ENCODE measurements at places on chromosomes 3 and 15.

DNA sequence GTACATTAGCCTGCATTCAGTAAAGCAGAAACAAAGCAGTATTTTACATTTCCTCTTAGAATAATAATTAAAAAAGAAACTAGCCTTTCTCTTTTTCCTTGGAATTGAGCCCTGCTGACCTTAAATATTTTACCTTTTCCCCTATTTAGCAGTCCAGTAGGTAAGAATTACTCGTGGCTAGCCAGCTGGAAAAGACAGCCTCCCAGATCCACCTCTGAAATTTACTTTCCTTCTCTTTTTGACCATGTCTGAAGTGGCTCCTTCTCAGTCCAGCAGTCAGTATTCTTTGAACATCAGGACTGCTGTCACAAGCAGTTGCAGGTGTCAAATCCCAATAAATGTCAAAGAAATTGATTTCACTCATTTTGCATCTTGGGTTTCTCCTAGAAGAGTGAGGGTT lies 311.5 kb upstream of the DCBLD2 start:
- DNase-seq = no peak

- no peak for DNase-seq
These were observed 36.6 kb upstream of the SLC22A13 start for GRCh38 chr3:38229036-38229435.

DNA sequence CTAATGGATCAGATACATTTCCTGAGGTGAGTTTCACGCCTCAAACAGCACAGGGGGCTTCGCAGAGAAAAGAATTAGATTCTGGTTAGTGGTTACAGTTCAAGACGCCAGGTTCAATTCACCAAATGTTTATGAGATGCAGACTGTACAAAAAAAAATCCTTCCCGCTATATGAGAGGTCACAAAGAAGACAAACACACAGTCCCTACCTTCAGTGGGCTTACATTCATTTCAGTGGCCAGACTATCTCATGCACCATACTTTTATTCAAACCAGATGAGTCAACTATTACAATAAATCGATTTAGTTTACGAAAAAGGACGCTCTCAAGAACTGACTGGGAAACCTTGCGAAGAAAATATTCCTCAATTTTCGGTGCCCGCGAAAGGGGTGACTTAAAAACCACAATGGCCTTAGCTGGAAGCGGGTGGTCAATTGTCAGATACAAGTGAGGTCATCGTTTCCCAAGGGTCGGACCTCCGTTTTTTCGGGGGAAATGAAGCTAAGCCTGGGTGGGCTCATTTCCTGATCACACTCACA lies 695 bp downstream of the METTL6 start:
- DNase-seq = no peak

DNA sequence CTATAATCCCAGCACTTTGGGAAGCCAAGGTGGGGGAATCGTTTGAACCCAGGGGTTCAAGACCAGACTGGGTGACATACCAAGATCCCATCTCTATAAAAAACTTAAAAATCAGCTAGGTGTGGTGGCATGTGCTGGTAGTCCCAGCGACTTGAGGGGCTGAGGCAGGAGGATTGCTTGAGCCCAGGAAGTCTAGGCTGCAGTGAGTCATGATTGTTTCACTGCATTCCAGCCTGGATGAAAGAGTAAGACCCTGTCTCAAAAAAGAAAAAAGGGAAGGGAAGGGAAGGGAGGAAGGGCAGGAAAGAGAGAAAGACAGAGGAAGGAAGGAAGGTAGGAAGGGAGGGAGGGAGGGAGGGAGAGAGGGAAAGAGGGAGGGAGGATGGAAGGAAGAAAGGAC lies 133.7 kb upstream of the LRRN1 start:
- DNase-seq = no peak

DNA sequence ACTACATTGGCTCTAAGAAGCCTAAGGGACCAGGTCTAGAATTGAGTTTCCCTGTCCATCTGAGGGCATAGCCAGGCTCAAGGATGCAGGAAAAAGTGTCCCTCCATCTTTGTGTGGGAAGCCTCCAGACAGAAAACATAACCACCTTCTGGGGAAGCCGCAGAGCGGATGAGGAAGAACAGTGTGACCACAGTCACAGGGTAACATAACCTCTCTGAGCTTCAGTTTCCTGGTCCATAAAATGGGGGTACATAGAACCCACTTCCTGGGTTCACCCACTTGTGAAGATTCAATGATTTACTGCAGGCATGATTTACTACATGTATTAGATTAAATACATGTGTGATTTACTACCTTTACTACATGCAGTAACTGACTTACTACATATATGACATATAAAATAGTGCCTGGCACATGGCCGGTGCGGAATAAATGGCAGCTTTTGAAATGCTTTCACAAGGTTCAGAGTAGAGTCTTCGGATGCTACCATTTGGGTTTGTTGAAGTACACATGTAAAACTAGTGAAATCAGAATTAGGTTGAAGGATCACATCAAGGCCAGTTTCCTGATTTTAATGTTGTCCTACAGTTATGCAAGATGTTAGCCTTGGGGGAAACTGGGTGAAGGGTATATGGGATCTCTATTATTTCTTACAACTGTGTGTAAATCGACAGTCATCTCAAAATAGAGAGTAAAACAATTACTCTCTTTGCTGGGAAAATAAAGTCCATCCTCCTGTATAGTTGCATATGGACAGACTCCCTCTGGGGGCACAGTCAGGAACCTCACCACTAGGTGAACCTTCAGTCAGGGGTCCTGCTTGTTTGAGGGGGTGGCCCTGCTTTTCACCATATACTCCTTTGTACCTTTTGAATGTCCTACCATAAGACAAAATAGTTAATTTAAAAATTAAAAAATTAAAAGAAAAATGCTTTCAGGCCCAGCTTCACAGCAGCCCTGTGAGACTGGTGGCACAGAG lies 86.0 kb downstream of the SEMA5B start:
- no peak for DNase-seq

DNA sequence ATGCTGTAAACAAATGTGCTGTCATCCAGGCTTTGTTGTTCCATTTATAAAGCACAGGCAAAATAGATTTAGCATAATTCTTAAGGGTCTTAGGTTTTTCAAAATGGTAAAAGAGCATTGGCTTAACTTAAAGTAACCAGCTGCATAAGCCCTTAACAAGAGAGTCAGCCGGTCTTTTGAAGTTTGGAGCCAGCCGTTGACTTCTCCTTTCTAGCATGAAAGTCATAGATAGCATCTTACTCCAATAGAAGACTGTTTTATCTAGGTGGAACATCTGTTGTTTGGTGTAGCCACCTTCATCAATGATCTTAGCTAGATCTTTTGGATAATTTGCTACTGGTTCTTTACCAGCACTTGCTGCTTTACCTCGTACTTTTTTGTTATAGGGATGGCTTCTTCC lies 297.5 kb upstream of the DCBLD2 start:
- no peak for DNase-seq

Data from stimulated activated CD4-positive, alpha-beta T cell treated with anti-CD3 and anti-CD28 coated beads, Interleukin-1b, Interleukin-23, amount 100 ng/mL, for 1 hour (primary cell).